Stimulated activated CD8-positive, alpha-beta memory T cell treated with anti-CD3 and anti-CD28 coated beads, Interleukin-7, amount 100 ng/mL, for 24 hours (primary cell): ENCODE measurements at places on chromosomes 4 and X.

DNA sequence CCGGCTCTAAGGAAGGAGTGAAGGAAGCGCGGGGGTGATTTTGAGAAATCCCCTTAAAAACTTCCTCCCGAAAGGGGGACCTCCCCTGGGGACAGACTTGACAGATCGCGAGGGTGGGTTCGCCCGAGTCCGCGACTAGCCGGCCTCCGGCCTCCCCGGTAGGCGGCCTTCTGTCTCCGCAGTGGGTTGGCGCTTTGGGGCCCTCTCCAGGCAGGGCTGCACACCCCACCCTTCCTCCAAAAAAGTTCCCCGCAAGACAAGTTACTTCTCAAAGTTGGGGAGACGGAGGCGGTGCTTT, 24.8 kb downstream of the HOPX start:
- no peak for DNase-seq

- DNase-seq, result no peak
Measured at GRCh38 chrX:16112428-16112827, 10.9 kb upstream of the GRPR start.

DNA sequence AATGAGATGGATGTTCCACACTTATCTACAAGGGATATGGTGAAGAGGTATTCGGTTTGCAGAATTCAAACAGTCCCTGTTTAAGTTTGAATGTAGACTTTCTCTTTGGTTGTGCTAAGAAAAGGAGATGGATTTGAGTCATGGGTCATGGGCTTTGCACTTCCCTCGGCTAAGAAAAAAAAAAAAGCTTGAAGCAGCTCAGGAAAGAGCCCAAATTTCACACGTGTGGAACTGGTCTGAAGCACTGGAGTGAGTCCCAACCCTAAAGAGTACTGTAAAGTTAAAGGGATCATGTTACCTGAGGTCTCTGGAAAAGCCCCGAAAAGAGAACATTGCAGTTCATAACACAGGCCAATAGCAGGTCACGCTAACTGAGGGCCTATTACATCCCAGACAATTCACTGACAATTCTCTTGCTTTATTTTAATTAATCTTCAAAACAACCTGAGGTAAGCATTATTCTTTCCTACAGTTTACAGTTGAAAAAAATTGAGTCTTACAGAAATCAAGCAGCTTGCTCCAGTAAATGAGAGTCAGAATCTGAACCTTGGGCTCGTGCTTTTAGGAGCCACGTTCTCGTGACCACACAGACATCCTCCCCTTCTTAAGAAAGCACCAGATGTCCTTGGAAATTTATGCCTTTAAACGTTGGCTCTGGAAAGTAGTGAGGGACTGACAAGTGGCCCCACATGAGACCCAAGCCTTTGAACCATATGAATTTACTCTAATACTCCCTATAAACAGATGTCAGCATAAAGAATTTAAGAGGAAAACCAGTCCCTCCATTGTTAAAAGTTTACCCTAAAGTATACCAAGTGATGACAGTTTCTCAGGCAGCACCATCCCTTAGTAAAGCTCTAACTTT, 89.3 kb downstream of the MAD2L1 start:
- DNase-seq, result no peak

DNA sequence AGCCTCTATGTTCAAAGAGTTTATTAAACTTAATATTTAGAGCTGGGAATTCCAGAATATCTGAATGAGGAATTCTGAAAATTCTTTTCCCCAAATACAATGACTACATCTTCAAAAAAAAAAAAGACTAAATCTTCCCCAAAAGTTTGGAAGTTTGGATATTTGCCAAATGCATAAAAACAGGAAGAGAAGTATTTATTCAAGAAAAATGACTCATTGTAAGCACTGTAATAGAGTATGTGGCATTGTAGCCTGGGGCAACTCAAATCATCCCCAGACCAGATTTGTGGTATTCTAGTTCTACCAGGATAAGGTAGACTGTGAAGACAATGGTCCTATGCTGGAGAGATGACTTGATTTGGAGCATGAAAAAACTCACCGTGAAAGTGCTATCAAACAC, 78.5 kb upstream of the PDHA2 start:
- no peak for DNase-seq

DNA sequence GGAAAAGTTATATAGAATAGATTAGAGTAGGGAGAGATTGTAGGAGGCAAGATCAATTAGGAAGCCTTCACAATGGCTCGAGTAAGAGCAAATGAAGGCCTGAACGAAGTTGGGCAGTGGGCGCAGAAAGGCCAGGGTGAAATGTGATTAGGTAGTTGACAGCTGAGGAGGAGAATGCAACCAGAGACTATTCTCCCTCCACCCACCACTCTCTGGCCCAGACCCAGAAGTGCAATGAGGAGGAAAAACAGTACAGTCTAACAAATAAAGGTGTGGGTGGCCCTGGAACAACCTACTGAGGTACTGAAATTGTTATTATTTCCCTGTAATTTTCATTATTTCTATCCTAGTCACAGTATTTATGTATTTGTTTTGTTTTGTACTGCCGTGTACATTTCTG, 176.7 kb downstream of the SLC39A8 start:
- DNase-seq, result no peak

- DNase-seq, result no peak
Measured at GRCh38 chr4:65023883-65024670, 614.8 kb upstream of the TECRL start.

DNA sequence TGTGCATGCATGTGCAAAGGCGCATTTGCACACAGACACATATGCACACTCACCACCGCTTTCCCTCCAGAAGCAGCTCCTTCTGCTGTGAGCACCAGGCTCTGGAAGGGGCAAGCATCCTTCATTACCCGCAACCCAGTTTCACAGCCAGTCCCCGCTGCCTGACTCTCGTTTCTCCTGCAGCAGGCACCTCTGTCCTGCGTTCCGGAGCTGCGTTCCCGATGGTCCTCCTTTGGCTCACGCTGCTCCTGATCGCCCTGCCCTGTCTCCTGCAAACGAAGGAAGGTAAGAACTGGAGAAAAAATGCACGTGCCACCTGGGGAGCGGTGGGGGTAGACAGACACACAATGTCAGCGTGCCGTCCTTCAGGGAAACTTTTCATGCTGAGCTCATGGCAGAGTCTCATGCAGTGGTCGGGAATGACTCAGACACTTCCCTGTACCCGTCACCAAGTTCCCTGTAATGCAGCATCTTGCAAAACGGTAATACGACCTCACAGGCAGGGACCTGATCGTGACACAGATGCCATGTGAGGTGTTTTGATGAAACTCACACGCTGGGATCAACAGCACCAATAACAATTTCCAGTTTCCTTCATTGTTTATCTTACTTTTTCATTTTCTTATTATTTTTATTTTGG, 5.1 kb downstream of the IL3RA start:
- DNase-seq, result no peak

GRCh38 chr4:119207051-119207450, 5.5 kb upstream of the USP53 start:
- DNase-seq, result no peak

DNA sequence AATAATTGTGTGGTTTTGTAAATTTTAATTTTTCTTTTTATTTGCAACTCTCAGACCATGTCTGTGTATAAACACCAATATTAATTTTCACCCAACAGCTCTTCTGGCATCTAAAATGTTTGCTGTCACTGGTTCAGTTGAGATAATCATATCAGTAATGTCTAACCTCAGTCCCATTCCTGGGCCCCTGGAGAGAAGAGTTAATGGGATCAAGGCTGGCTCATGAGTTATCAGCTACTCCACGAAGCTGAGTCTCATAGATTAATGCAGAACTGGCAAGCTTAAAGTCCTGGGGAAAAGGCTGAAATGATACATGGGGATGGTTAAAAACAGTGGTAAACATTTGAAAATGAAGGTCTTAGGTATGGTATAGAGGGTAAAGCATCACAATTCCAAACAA, 28.4 kb upstream of the TSPAN5 start:
- no peak for DNase-seq

DNA sequence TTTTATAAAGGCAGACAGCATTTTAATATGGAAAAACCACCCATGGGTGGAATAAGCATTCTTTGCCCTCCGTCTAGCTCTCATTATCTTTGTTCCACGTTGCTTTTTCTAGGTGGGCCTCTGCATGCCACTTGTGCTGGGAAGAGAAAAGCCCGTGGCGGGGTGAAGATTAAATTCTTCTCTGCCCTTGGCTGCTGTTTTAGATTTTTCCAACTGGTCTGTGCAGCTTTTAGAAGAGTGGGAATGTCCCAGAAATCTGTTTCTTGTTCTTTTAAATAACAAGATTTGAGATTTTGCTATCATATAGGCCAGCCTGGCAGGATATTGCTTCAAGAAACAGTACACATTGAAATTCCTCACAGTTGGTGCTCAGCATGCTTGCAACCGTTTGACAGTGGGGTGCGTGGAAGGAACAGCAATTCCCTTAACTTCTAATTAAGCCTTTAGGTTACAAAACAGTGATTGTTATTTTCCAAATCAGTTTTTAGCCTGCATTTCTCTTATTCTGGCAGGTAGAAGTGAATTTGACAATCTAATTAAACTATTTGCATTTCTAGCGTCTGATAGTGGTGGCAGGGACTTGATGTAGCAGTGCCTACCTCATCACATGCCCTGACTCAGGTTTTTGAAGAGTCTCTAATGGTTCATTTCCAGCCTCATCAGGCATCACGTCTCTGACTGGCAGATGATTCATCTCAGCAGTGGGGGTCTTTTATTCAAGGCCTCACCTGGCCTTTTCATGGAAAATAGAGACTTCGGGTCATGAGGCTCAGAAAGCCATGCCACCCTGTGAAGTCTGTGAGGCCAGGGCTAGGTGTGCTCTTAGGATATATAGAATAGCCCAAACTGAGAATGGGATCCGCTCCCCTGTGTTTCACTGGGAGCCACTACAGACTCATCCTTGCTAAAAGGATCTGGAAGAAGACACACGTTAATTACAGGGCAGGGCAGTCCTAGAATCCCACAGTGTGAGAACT, 50.8 kb downstream of the PPEF1 start:
- no peak for DNase-seq

DNA sequence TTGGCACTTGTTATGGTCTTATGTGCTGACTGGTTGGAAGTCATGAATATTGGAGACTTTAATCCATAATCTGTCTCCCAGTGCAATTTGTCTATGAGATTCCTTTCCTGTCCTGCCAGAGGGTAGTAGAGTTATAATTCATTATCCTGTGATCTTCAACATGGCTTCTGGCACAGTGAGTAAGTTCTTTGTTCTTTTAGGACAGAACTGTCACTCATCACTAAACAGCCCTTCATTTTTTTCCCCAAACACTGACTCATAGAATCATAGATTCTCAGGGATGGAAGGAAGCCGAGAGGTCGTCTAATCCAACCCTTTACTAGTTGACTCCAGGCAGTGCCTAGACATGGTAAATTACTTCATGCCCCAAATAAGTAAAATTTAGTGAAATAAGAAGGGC, 78.4 kb downstream of the LUZP4 start:
- DNase-seq, result no peak

GRCh38 chr4:36164900-36165630, 79.2 kb downstream of the ARAP2 start:
- DNase-seq, result no peak

- DNase-seq, result no peak
Measured at GRCh38 chrX:48770296-48770695, 8.7 kb downstream of the GLOD5 start.

- DNase-seq, result no peak
Measured at GRCh38 chr4:157170321-157170720, 50.2 kb upstream of the GRIA2 start.

DNA sequence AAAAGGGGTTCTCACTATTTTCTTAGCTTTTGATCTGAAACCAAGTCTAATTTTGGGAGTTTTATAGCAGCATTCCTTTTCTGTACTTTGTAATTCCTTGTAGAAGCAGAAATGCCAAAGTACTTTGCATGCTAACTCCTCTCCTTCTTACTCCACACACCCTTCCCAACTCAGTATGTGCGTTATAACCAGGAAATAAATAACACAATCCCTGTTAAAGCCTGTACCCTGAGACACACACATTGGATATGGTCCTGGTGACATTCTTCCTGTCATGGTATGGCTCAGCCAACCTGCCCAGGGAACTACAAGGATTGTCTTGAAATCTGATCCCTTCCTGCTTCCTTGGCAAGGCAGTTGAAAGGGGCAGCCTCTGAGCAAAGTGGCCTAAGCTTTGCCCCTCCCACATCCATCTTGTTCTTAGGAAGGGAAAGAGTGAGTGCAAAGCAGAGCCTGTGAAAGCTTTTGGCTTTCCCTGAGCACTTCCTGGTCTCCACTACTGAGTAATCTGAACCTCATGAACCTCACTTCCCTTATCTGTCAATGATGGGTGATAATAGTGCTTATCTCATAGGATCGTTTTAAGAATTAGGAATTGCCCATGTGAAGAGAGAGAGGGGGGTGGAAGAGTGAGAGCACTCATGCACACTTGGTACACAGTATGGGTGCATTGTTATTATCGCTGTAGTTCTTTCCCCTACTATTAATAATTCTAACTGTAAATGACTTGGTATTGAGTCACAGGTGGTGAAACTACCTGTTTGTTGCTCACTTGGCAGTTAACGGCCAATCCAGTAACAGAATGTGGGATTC, 109.3 kb downstream of the AFF2 start:
- DNase-seq, result no peak

DNA sequence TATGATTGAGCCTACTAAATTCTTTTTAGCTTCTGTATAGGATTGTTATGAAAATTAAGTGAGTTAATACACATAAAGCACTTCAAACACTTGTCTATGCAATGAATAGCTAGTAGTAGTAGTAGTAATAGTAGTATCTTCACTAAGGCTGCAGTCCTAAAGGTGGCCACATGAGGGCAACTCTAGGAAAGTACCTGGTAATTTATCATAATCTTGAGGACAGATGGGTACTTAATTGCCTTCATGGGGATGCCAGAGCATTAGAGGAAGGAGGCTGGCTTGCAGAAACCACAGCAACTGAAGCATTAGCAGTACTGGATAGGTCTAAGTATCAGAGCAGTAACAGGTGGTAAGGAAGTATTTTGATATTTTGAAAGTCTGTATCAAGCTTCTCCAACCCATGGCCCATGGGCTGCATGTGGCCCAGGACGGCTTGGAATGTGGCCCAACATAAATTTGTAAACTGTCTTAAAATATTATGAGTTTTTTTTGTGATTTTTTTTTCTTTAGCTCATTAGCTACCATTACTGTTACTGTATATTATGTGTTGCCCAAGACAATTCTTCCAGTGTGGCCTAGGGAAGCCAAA, 17.3 kb downstream of the NIPAL1 start:
- peak; percentile 40 for DNase-seq

DNA sequence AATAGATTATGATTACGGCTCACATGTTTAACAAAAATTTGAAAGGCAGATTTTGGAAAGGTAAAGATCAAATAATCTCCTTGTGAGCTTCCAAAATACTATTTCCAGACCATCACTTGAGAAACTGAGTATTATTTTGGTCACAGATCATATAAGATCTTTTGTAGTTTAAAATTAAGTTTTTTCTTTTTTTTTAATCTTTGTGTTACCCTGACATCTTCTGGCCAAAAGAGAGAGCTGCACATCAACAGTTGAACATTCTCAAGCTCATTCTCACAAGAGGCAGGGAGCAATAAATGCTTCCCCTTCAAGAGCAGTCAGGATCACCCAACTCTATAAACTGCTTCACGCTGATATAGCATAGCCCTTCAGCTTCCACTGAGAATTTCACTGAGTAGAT, 15.9 kb downstream of the TMEM192 start:
- DNase-seq, result no peak

- no peak for DNase-seq
Measured at GRCh38 chr4:75741027-75741426, 16.6 kb downstream of the USO1 start.
